Activated CD4-positive, alpha-beta T cell treated with anti-CD3 and anti-CD28 coated beads for 4 hours (primary cell): ENCODE measurements at places on chromosomes 5 and 9.

DNA sequence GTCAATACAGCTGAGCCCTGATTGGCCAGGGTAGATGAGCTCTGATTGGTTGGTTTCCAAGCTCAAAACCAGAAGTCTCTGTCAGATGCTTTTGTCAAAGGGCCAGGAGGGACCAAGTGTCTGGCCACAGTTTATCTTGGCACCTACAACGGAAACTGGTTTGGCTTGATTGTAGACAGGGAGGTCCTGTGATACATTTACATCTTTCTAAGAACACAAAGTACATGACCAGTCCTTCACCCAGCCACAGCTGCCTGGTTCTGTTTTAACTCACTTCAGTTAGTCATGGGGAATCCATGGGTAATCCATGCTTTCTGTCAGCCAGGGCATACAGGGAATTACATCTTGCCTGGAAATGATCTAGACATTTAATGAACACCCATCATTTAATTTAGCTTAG is 171.2 kb downstream of the SLC12A2 start:
- DNase-seq, result no peak

DNA sequence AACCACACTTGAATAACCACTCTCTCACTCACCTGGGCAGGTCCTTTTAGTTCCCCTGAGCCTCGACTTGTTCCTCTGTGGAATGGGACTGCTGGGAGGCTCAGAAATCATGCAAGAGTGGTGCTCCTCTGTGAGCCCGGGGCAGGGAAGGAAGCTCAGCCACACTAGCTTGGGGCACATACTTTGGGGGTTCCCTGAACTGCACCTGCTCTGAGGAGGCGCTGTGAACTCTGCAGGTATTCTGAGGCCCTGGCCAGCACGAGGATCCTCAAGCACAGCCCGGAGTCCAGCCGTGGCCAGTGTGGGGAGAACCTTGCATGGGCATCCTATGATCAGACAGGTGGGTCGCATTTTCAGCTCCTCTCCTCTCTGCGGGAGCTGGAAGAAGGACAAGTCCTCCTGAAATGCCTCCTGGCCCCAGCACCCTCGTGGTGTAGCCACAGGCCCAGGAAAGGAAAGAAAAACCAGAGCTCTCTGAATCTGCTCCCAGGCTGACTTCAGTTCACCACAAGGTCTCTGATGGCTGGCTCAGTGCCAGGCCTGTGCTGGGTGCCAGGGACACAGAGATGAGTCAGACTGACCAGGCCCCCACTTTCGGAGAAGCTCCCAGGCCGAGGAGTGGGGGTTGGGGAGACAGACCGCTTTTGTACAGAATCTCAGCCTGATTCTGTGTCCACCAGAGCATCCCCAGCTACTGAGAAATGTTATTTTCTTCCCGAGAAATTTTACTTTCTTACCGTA is 11.9 kb downstream of the GLIPR2 start:
- DNase-seq, result peak; percentile 78

- no peak for DNase-seq
These were observed 485.4 kb downstream of the ZNF608 start for GRCh38 chr5:124260921-124261515.

GRCh38 chr9:20944507-20944906 is 86.9 kb downstream of the HACD4 start:
- DNase-seq, result no peak

- no peak for DNase-seq
These were observed 97.4 kb upstream of the TRIM32 start for GRCh38 chr9:116589392-116590354.

GRCh38 chr5:172646716-172647285 is 5.7 kb downstream of the NEURL1B start:
- DNase-seq, result no peak
